ENCODE measurements at places on chromosomes 2 and 18.

DNA sequence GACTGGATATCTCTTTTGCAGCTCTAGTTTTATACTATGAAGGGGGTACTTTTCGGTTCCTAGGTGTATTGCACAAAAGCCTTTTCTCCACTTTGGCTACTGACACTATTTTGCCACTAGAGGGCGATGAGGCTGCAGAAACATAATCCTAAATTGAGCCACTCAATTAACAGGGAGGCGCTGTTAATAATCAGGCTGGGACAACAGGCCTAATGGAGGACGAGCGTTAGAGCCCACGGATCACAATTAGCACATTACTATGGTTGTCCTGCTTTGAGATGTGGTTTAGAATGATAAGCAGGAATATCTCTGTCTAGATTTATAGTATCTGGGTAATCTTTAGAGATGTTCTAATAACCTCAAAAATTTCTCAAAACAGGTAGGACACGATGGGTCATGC lies 62.2 kb upstream of the PMAIP1 start:
- peak; percentile 62 for DNase-seq

- DNase-seq: no peak
Observed at GRCh38 chr2:129604560-129604959, 374.9 kb upstream of the RAB6C start.

GRCh38 chr2:119174216-119174992 lies 15.9 kb upstream of the C1QL2 start:
- DNase-seq: no peak

DNA sequence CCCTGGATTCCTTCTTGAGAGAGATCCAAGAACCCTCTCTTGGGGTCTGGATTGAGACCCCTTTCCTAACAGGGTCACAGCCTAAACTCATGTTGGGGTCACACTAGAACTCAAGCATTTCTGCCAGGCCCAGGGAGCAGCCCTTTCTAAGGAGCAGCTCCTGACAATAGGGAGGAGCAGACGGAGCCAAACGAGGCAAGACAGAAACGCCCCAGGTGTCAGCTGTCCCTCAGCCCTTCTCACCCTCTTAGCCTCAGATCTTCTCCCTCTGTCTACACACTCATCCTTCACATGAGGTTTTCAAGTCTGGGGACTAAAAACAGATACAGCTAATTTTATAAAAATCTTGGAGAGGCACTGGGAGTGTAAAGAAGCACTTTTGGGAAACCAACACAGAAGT lies 157.2 kb downstream of the SOCS6 start:
- no peak for DNase-seq

DNA sequence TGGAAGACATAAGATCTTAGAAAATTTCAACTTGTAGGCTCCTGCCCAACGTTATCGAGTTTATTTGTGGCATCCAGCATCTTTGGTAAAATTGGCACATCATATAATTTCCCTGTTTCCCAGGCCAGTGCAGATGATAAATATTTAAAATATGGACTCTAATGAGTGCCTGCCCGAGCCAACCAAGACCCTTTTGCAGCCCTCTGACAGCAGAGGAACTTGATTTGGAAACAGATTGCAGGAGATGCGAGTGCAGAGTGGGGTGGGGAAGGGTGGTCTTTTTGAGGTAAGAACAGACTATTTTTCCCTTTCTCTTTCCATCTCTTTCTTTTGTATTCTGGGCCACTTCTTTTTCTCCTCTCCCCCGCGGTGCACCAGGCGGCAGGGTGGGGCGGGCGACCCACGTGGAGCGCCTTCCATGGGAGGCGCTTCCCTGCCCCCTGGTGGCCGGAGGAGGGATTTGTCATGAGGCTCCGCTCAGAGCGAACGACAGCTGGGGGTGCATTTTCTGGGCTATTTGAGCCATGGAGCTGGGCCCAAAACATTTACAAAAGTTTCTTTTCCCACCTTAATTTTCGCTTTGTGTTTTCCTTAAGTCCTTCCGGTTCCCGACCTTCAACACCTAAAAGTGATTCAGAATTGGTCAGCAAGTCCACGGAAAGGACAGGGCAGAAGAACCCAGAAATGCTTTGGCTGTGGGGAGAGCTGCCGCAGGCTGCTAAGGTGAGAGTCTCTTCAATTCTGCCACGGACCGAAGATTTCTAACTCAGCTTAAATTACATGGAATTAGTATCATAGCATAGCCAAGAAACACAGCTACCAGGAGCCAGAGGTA lies 32.7 kb downstream of the LPIN1 start:
- DNase-seq: peak; percentile 54

DNA sequence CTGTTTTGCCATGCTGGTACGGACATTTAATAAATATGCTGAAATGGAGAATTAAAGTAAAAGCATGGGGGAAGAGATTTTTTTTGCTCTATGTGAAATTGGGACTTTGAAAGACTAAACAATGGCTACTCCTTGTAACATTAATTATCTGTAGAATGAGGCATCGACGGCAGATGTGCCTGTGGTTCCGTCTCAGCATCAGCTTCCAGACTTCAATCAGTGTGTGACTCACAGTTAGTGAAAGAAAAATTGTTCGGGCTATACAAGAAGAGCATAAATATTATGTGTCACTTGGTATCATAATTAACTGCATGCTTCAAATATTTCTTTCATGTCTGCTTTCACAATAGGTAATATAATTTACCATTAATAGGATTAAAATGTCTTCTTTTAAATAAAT lies 117.0 kb upstream of the SMIM21 start:
- DNase-seq: no peak

GRCh38 chr2:228556717-228557116 lies 375.2 kb upstream of the SPHKAP start:
- DNase-seq: no peak

GRCh38 chr18:37393945-37394609 lies 171.5 kb downstream of the CELF4 start:
- DNase-seq: peak; percentile 44

- no peak for DNase-seq
Observed at GRCh38 chr2:53913721-53914120, 54.0 kb upstream of the GPR75 start.

- no peak for DNase-seq
Observed at GRCh38 chr2:163375070-163375469, 360.7 kb downstream of the FIGN start.

DNA sequence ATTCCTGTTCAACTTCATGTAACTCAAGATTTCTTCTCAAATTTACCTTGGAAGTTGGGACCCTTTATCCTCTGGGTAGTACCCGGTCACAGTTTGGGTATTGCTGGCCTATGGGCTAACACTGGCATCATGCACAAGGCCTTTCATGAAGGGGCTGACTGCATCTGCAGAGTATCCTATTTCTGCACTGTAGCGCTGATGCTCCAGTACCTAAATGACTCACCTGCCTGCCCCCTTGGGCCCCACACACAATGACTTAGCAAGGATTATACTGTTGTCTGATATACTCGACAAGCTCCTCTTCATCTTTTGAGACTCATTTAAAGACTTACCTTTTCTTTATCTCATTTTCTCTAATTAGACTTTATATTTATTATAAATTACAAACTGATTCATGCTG lies 39.9 kb downstream of the DNAH6 start:
- no peak for DNase-seq

GRCh38 chr2:15260835-15261234 lies 300.3 kb downstream of the NBAS start:
- DNase-seq: no peak

- DNase-seq: peak; percentile 83
Observed at GRCh38 chr2:234670052-234670451, 173.2 kb upstream of the ARL4C start.

DNA sequence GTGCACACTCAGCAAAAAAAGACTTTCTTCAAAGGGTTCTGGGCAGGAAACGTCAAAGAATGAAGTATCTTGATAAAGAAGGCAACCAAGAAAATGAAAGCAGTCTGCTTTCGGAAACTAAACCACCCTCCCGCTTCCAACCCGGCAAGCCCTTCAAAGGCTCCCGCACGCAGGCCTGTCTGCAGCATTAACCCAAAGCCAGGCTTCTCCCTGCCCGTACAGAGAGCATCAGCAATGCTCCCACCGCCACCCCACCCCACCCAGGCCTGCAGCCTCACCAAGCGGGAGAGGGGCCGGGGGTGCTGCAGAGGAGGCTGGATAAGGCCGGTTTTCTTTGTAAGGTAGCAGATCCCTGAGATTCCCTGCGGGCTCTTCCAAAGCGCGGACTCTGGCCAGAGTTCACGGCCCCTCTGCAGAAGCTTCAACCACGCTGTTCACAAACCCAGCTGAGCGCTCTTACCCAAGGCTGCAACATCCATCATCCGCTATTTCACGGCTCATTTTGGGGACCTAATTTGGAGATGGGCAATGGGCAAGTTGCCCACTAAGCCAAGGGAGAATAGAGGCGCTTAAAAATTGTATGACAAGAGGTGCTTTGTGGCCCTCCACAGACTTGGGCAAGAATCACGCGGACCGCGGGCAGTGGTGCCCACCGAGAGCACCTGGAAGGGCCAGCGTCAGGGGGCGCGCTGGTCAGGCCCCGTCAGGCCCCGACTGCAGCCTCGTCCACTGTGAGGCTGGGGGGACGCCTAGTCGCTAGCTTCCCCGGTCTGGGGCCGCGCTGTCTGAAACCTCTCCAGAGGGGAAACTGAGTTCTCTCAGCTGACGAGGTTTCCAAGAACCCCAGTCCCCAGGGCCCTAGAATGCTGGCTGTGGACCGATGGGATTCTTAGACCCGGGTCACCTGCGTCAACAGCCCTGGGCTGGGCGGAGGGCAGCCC lies 225.4 kb upstream of the ID2 start:
- DNase-seq: no peak

DNA sequence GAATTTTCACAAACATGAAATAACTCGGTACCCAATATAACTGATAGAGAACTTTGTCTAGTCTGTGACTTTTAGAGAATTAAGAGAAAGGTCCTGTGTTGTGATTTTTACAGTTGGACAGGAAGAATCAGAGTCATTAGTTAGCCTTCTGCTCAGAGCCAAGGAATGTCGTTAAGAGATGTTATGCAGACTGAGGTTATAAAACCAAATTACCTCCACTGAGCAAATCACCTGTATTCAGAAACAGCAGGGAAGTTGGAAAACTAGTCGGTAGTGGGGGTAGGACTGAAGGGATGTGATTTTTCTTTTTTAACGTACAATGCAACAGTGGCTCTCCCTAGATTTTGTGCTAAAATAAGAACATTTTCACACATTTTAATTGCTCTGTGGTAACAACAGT lies 18.5 kb downstream of the TANK start:
- no peak for DNase-seq

- no peak for DNase-seq
Observed at GRCh38 chr2:176613323-176613987, 344.2 kb downstream of the MTX2 start.

DNA sequence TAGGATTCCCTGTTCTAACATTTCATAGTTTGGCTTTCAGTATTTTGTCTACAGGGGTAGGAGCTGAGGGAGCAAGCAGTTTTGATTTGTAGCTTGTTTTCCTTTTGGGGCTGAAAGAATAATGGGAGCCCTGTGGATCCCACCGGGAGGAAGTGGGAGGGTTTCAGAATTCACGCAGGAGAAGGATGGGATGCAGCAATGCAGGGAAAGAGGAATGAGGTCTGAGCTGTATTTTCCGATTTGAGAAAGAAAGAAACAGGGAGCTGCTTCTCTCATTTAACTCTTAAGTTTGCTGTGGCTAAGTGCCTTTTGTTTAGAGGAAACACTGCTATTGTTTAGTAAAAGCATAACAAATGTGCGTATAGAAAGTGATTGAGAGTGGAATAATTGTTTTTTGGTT lies 141.0 kb downstream of the ADCYAP1 start:
- DNase-seq: no peak

GRCh38 chr2:213086571-213086970 lies 64.8 kb downstream of the IKZF2 start:
- no peak for DNase-seq

DNA sequence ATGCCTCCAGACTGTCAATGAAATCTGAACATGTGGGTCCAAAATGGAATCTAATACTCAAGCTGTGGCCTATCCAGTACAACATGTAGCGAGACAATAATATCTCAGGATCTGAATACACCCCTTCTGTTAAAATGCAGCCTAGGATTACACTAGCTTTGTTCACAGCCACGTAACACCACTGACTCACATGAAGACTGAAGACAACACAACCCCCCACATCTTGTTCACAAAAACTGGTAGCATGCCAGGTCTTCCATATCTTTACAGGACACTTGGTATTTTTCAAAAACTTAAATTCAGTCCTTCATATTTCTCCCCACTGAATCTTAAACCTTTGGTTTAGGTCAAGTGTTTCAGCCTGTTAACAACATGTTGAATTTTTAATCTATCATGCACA lies 84.2 kb downstream of the SLC8A1 start:
- DNase-seq: no peak

GRCh38 chr2:237051861-237052260 lies 33.8 kb upstream of the COPS8 start:
- DNase-seq: no peak

GRCh38 chr2:40725040-40725439 lies 273.1 kb upstream of the SLC8A1 start:
- DNase-seq: no peak

- DNase-seq: no peak
Observed at GRCh38 chr2:189613650-189614420, 33.2 kb upstream of the SLC40A1 start.

- peak; percentile 18 for DNase-seq
Observed at GRCh38 chr2:16525265-16525887, 140.3 kb downstream of the CYRIA start.

DNA sequence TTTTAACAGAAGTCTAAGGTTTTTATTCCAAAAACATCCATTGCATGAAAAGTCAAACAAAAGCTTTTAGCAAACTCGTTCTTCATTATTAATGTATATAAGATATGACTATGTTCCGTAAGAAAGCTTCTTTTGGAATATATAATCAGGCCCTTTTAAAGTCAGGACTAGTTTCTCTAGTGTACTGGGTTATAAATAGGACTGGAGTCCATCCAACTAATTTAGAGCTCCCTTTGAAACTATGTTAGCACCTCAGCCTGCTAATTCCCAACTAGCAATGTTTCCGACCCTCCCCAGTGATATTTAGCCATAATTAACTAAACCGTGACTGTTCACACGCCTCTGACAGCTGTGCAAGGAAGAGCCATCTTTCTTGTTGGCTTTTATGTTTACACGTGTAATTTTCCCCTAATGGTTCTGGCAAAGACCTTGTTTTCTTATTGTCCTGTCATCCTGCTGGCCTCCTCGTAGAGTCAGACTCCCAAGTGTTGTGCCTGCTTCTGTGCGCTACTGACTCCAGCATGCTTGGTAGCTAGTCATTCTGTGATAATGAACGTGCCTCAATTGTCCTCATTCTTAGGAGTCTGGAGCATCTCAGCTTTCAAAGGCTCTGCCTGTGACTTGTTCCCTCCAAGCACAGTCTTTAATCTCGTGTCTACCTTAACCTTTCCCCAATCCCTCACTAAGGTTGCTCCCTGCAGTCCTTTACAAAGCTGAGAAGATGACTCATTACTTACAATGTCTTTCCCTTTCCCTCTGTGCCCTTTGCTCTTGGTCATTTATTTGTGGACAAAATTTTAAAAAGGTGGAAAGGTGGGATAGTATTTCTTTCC lies 172.2 kb upstream of the RASGRP3 start:
- peak; percentile 54 for DNase-seq
